Activated CD4-positive, alpha-beta T cell treated with anti-CD3 and anti-CD28 coated beads, Interleukin-2, amount 10 ng/mL, durations not matched to agents 24 days and 14 days (primary cell): ENCODE measurements at places on chromosomes 6 and 20. TPM values are rescaled to one million over a fixed set of nuclear protein-coding genes. Genes with fewer than 3 reads are reported as not detected.

Gene SIRPD
- total RNA-seq: not detected in 2 replicates

Gene DNAH8
- total RNA-seq: 0.02 TPM in 1 of 2 replicates, not detected in the other

Gene HLA-DPB1
- 4.7 and 6.2 TPM in 2 replicates for total RNA-seq

Gene SLC12A5
- not detected in 2 replicates for total RNA-seq

Gene SLC52A3
- not detected in 2 replicates for total RNA-seq

Gene ZC2HC1B
- not detected in 2 replicates for total RNA-seq
